ENCODE measurements at places on chromosomes 1 and 21.

DNA sequence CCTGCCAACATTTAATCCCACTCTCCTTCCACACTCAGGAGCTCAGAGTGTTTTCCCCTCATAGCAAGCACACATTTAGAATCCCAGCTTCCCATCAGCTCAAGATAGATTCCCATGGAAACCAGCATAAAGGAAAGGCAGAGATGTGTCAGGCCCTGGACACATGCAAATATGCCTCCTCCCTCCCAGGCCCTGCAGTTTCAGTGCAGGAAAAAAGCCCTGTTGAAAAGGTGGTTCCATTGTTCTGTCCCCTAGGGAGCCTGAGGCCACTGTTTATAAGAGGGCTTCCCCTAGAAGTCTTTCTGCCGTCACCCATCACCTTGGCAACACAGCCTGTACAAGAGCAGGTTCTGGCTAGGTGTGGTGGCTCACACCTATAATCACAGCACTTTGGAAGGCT is 3.6 kb downstream of the CACNA1S start:
- no peak for DNase-seq

GRCh38 chr1:159066108-159066507 is 10.5 kb downstream of the AIM2 start:
- no peak for DNase-seq

GRCh38 chr21:36377391-36377842 is 7.8 kb upstream of the CHAF1B start:
- no peak for DNase-seq

- no peak for DNase-seq
These were observed 30.3 kb upstream of the DNAJC11 start for GRCh38 chr1:6731905-6732304.

- DNase-seq: no peak
These were observed 3.0 kb downstream of the GLUL start for GRCh38 chr1:182388392-182389134.

DNA sequence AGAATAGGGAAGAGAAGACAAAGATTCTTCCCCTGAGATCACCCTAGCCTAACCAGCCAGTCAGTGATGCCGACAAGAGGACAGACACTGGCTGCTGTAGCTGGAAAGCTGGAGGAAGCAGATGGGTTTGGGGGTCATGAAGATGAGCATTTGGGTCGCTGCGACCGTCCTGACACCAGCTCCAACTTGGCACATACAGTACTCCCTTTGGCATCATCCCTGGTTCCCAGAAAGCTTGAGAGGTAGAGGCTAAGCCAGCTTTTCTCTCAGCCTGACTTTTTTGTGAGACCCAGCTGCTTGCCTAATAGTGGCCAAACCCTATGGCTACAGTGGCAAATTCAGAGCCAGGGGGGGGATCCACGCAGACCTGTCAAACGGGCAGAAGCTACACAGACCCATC is 43.0 kb upstream of the IKBKE start:
- no peak for DNase-seq

DNA sequence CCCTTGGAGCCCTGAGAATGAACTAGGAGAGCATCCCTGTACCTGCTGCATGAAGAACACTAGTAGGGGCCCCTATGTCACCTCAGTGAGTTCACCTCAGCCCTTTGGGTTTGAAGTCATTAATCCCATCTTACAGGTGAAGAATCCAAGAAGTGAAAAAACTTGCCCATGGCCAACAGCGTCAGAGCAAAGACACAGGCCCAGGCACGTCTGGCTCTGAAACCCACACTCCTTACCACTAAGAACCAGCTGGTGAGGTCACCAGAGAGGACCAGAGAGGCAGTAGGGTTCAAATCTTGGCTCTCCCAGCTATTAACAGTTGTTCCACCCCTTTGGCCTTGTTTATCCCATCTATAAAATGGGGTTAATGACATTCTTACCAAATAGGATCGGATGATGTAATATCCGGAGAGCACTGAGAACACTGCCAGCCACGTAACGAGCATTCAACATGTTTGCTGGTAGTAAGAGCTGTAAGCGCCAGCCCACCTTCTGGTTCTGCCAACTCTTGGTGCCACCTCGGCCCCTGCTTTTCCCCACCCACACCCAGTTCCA is 8.8 kb downstream of the MATN1 start:
- DNase-seq: no peak

- no peak for DNase-seq
These were observed 137.9 kb downstream of the LMO4 start for GRCh38 chr1:87466621-87467020.

- DNase-seq: no peak
These were observed 874 bp downstream of the FAAP20 start for GRCh38 chr1:2193514-2194281.

DNA sequence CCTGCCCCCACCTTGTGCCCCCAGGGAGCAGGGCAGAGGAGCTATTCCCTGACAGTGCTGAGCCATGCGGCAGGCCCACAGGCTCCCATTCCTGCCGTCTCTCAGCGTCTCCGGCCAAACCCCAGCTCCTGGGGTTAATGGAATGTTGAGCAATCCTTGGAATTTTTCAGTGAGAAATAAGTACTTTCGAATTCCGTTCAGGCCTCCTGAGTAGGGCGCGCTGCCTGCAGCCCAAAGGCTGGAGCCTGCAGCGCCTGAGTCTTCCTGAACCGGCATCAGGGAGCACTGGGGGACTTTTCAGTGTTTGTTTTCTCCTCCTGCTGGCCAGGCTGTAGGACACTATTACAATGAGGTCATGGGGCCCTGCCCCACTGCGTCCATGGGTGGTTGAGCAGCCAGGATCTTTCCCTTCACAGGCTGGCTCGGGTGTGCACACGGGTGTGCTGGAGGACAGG is 33.3 kb upstream of the CSF1 start:
- DNase-seq: no peak

Data from activated naive CD4-positive, alpha-beta T cell (primary cell).